Nasal cavity respiratory epithelium epithelial cell of viscerocranial mucosa (primary cell): ENCODE measurements at places on chromosomes 5 and 9. TPM values are rescaled to one million over a fixed set of nuclear protein-coding genes. Genes with fewer than 3 reads are reported as not detected.

CCNI2 gene
- total RNA-seq, result 0.28 TPM in 1 of 2 replicates, not detected in the other

TRPM3 gene
- total RNA-seq, result under 0.01 TPM in 1 of 2 replicates, not detected in the other

PCDHGA1 gene
- total RNA-seq, result under 0.01 and 0.43 TPM in 2 replicates

ANXA1 gene
- total RNA-seq, result 1,566 and 1,907 TPM in 2 replicates

LCN9 gene
- total RNA-seq, result not detected in 2 replicates

SHC3 gene
- under 0.01 and 0.78 TPM in 2 replicates for total RNA-seq

DDX4 gene
- under 0.01 TPM in 1 of 2 replicates, not detected in the other for total RNA-seq

ZNF883 gene
- total RNA-seq, result 1.4 and 3.2 TPM in 2 replicates

CDO1 gene
- not detected in 2 replicates for total RNA-seq

VAV2 gene
- total RNA-seq, result 21.2 and 56.4 TPM in 2 replicates

BASP1 gene
- 60.1 and 218 TPM in 2 replicates for total RNA-seq

FNBP1 gene
- 10.3 and 23.6 TPM in 2 replicates for total RNA-seq

ANKRD31 gene
- total RNA-seq, result 0.21 and 0.34 TPM in 2 replicates

SLC6A7 gene
- total RNA-seq, result not detected in 2 replicates

CSF1R gene
- under 0.01 and 0.50 TPM in 2 replicates for total RNA-seq

DAPK1 gene
- total RNA-seq, result 1.7 and 7.2 TPM in 2 replicates

GAPT gene
- not detected in 2 replicates for total RNA-seq

ANGPTL2 gene
- total RNA-seq, result under 0.01 and 0.14 TPM in 2 replicates

FBP1 gene
- under 0.01 and 0.28 TPM in 2 replicates for total RNA-seq

PCDHB3 gene
- total RNA-seq, result under 0.01 and 0.57 TPM in 2 replicates

TAF11L5 gene
- total RNA-seq, result not detected in 2 replicates

DNAH5 gene
- 0.34 and 0.50 TPM in 2 replicates for total RNA-seq

NR2F1 gene
- 0.71 TPM in 1 of 2 replicates, not detected in the other for total RNA-seq

PGGT1B gene
- total RNA-seq, result 21.2 and 25.6 TPM in 2 replicates

COL23A1 gene
- total RNA-seq, result under 0.01 and 1.2 TPM in 2 replicates

MYOT gene
- not detected in 2 replicates for total RNA-seq

LHX3 gene
- not detected in 2 replicates for total RNA-seq

RNF183 gene
- total RNA-seq, result 0.50 TPM in 1 of 2 replicates, not detected in the other

AJM1 gene
- 2.1 and 3.4 TPM in 2 replicates for total RNA-seq

SHOC1 gene
- total RNA-seq, result under 0.01 and 0.07 TPM in 2 replicates

FAM169A gene
- 17.3 and 41.7 TPM in 2 replicates for total RNA-seq

ERCC8 gene
- 20.2 and 29.0 TPM in 2 replicates for total RNA-seq

SPINK6 gene
- 1.7 TPM in 1 of 2 replicates, not detected in the other for total RNA-seq

GABRG2 gene
- not detected in 2 replicates for total RNA-seq

PCDHA1 gene
- total RNA-seq, result under 0.01 TPM in 1 of 2 replicates, not detected in the other

BNC2 gene
- total RNA-seq, result under 0.01 and 0.57 TPM in 2 replicates

INSL4 gene
- not detected in 2 replicates for total RNA-seq
